GOT3 (cell line): ENCODE measurements at places on chromosomes 7 and 10.
A peak's percentile ranks its signal among the peaks of the same experiment; 100 is the strongest.

GRCh38 chr10:3330663-3331062 lies 158.1 kb upstream of the PITRM1 start:
- DNase-seq: peak; percentile 6

DNA sequence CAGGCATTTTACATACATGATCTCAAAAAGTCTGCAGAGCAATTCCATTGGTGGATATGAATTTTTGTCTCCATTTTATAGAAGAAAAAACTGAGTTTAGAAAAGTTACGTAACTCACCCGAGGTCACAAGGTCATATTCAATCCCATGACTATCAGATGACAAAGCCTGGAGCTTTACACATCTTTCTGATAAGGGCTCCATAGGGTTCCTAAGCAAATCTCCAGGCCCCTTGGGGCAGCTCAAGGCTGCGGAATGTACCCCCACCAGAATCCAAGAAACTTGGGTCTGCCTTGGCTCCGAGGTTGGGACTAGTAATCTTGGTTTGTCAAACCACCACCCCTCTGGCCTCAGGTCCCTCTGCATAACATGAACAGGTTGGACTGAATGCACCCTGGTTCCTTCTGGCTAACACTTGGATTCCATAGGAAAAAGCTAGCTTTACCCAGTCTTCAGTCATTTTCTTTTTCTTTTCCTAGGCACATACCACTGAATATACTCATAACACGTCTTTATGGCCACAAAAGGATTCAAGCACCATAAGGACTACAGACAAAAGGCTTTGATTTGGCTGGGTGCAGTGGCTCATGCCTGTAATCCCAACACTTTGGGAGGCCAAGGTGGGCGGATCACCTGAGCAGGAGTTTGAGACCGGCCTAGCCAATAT lies 55.5 kb downstream of the PIP4K2A start:
- DNase-seq: no peak

DNA sequence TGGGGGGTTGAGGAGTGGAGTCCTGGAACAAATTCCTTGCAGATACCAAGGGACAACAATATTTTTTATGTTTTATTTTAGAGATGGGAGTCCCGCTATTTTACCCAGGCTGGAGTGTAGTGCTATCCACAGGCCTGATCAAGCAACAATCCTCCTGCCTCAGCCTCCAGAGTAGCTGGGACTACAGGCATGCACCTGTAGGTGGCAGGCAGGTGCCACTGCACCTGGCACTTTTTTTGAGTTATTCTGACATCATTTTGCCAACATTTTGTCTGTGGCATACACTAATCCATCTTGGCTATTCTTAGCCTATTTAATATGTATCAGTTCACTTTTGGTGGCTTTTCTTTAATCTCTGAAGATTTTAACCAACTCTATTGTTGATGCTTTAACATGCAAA lies 317.8 kb upstream of the MTPN start:
- no peak for DNase-seq

DNA sequence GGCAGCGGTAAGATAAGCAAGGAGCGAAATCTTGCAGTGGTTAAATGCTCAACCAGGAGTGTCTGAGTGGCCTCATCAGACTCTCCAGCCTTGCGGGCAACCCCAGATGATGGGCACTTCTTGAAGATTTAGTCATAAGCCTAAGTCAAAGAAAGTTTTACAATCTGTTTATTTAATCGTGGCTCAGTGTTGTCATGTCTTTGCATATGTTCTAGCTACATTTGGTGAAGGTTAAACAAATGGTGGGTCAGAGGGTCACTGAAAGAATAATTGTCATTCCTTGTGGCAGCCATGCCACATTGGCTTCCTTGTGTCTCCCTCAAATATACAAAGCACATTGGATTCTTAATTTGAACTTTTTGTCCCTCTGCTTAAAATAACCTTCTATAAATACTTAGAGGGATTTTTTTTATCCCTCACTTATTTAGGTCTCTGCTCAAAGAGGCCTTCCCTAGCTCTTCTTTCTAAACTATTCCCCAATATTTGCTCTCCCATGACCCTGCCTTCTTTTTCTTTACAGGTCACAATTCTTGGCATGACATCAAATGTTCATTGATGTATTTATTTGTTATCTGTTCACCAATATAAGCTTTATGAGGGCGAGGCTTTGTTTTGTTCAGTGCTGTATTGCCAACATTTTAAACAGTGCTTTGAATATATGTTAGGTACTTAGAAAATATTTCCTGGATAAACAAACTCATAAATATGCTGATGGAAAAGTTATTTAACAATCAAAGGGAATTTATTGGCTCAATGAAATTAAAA lies 68.7 kb downstream of the NEUROD6 start:
- DNase-seq: no peak

GRCh38 chr7:38051786-38052185 lies 126.3 kb upstream of the STARD3NL start:
- DNase-seq: no peak
